H9 (cell line): ENCODE measurements at places on chromosomes 1 and 21. TPM values are rescaled to one million over a fixed set of nuclear protein-coding genes. Genes with fewer than 3 reads are reported as not detected.

AMY1C gene
- not detected in 2 replicates for total RNA-seq

NUCKS1 gene
- 414 and 427 TPM in 2 replicates for total RNA-seq

ZFP69 gene
- total RNA-seq, result 6.8 and 7.6 TPM in 2 replicates

PTTG1IP gene
- total RNA-seq, result 107 and 112 TPM in 2 replicates

TRIM45 gene
- total RNA-seq, result 10.3 and 11.7 TPM in 2 replicates

FCRL6 gene
- not detected in 2 replicates for total RNA-seq

- no peak overlapping the region for H3K27ac ChIP-seq
- H3K4me3 ChIP-seq, result no peak overlapping the region
- H3K36me3 ChIP-seq, result no peaks in the 10 kb centered on the region
- no peaks in the 10 kb centered on the region for H3K4me1 ChIP-seq
- no peak for DNase-seq
- H3K27me3 ChIP-seq, result no peaks in the 10 kb centered on the region
Observed at GRCh38 chr1:15866721-15867201, 19.3 kb downstream of the SPEN start.

DNA sequence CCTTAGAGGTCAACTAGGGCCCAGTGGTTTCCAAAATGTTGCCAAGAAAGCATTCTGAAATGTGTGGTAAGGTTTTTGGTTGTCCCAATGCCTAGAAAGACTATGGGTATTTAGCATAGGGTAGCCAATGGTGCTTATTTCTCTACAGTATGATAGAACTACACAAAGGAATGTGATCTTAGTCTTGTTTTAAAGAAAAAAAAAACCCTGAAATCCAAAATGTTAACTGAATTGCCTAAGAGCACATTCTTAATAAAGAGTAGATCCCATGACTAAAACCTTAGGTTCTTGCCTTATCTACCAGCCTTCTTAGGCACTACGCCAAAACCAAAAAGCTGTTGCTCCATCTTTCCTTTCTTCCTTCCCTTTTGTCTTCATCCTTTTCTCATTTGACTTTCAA lies 428.2 kb downstream of the MRPL39 start:
- H3K4me3 ChIP-seq, result no peak overlapping the region
- no peak for DNase-seq
- H3K27ac ChIP-seq, result no peak overlapping the region
- no peaks in the 10 kb centered on the region for H3K36me3 ChIP-seq
- H3K4me1 ChIP-seq, result no peaks in the 10 kb centered on the region; the same call in 1 of the 2 replicates

DNA sequence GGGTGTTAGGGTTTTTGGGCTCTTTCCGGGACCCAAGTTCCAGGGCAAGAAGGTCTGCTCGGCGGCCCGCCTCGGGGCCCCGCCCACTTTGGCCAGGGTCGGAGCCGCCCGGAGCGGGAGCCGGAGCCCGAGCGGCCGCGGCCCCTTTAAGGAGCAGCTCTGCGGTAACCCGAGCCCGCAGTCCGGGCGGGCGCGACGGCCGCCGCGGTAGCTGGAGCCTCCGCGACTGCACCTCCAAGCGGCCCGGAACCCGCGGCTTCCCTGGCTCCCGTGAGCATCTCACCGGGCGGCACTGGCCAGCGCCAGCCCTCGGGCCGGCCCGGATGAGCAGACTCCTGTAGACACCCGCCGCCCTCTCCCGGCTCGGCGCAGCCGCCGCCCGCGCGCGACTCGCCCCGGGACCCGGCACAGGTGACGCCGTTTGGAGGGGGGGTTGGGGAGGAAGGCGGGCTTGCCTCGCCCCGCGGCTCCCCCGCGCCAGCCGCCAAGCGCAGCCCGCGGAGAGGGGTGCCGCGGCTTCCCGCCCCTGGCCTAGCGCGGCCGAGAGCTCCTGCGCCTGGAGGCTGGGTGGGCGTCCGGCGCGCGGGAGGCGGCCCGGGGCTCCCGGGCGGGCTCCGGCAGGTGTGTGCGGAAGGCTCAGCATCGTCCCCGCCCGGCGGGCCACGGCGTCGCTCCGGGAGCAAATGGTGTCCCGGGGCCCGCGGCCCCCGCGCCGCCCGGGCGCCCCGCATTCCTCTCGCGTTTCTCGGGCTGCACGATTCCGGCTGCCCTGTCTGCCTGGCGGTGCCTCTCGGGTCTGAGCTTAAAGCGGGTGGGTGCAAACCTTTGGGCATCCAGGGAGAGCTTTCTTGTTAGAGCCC lies at the start of gene TLCD4:
TLCD4 (plus strand) TSS at position 149 of the 860 bp plus-strand sequence. CDS start 26,547 bp downstream, outside the sequence.
- H3K27ac ChIP-seq, result no peak within 1 kb of the TSS
- DNase-seq, result peak; percentile 79
- H3K36me3 ChIP-seq, result no peaks in the 10 kb centered on the region
- H3K27me3 ChIP-seq, result no peaks in the 10 kb centered on the region; the same call in 1 of the 2 replicates
- no peaks in the 10 kb centered on the region for H3K4me1 ChIP-seq

- no peak for DNase-seq
Observed at GRCh38 chr1:61056196-61056572, 26.2 kb upstream of the NFIA start.

- H3K4me3 ChIP-seq, result no peak overlapping the region
- DNase-seq, result no peak
Observed at GRCh38 chr1:38231941-38232340, 185.3 kb upstream of the POU3F1 start.

DNA sequence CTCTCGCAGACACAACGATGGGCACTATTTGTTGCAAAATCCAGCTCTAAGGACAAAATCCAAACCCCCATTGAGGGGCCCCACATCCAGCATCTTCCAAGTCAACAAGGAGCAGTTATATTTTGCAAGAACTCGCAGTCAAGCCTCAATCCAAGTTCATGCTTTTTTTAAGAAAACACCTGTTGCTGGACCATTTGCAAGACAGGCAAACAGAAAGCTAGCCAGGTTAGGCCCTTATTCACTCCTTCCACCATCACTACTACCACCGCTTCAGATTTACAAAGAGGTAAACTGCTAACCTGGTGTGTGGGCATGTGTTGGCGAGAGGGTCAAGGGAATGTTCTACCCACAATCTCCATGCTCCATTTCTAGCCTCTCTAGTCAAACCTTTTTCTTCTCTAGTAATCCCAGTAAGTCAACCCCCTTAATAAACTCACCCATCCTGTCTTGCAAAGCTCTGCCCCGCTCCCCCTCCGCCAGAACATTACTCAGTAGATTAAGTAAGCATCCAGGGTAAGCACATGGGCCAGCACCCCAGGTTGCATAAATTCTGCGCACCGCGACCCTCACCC lies 703 bp downstream of the ERI3 start:
- H3K27ac ChIP-seq, result no peak overlapping the region
- peaks cover 9% of the 10 kb centered on the region for H3K36me3 ChIP-seq
- peaks cover 2% of the 10 kb centered on the region; the same call in 1 of the 2 replicates for H3K4me1 ChIP-seq

DNA sequence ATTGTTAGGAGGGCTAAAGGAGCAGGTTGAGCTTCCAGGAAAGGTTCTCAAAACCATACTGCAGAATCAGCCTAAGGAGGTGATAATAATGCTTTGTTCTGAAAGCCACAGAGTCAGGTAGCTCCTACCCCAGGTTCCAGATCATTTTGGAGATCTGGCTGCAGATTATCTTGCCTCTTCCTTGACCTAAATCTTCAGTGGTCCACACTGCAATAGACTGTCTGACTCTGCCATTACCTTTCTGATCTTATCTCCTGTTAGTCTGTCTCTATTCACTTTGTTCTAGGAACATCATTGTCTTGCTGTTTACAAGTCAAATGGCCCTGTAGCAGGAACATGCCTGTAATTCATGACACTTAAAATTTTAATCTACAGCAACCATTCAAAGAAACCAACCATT lies 73.0 kb downstream of the HS2ST1 start:
- H3K36me3 ChIP-seq, result no peaks in the 10 kb centered on the region; the same call in 1 of the 2 replicates
- no peak overlapping the region for H3K4me3 ChIP-seq
- no peak for DNase-seq
- no peaks in the 10 kb centered on the region for H3K27me3 ChIP-seq

DNA sequence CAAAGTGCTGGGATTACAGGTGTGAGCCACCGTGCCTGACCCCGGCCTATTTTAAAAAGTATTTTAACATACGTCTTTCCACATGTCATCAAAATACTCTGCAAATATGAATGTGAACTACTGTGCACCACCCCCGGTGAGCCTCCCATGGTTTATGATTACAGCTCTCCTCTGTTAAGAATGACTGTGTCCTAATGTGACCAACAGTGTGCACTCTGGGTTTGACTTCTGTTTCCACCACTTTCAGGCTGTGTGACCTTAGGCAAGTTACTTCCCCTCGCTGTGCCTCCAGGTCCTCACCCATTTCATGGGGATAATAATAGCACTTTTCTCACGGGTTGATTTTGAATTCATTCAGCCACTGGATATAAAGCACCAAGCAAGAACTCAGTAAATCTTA lies 14.7 kb downstream of the AMPD2 start:
- H3K4me3 ChIP-seq, result no peak overlapping the region
- H3K27ac ChIP-seq, result no peak overlapping the region
- peaks cover 7% of the 10 kb centered on the region; the same call in 1 of the 2 replicates for H3K4me1 ChIP-seq
- DNase-seq, result peak; percentile 5
- peaks cover 15% of the 10 kb centered on the region for H3K36me3 ChIP-seq
- H3K27me3 ChIP-seq, result no peaks in the 10 kb centered on the region

- no peak for DNase-seq
- H3K27ac ChIP-seq, result no peak overlapping the region
- H3K4me3 ChIP-seq, result no peak overlapping the region
- H3K36me3 ChIP-seq, result peaks cover 20% of the 10 kb centered on the region
Observed at GRCh38 chr1:22064751-22065402, 12.4 kb downstream of the CDC42 start.

GRCh38 chr1:78586572-78586971 lies 33.7 kb upstream of the IFI44L start:
- H3K36me3 ChIP-seq, result no peaks in the 10 kb centered on the region
- no peak overlapping the region for H3K4me3 ChIP-seq
- H3K27me3 ChIP-seq, result no peaks in the 10 kb centered on the region
- no peak overlapping the region for H3K27ac ChIP-seq
- DNase-seq, result no peak

DNA sequence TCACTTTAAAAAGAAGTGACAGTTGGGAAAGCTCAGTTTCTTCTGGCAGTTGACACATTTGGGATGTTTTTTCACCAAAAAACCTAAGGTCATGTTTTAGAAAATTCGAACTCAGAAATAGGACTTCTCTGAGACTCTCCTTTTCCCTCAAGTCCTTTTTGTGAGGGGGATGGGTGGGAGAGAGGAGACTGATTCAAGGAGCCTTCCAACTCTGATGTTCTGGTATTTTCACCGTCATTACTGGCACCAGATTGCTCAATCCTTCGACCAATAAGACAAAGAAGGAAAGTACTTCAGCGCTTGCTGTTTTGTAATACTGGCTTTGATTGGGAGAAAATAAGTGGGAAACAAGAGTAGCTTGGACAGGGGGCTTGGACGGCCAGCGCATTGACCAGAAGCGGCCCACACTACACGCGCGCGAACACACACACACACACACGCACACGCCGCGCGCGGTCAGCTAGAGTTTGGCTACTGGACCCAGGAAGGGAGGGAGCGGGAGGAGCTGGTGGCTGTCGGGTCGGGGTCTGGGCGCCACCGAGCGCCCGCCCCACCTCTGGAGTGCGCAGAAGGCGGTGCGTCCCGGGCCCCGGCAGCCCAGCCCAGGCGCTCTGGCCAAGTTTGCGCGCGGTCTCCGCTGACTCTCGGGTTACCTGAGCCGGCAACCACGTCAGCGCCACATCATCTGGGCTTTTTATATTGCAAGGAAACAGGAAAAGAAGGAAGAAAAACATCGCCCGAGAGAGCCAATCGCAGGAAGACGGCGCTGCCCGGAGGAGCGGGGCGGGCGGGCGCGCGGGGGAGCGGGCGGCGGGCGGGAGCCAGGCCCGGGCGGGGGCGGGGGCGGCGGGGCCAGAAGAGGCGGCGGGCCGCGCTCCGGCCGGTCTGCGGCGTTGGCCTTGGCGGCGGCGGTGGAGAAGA lies at the start of gene KCNK1:
KCNK1 (plus strand) TSS at position 855 of the 921 bp plus-strand sequence; CDS start at position 921, 66 bp downstream.
- H3K4me3 ChIP-seq, result peak within 1 kb of the TSS; percentile 87
- peaks cover 3% of the 10 kb centered on the region; the same call in 1 of the 2 replicates for H3K27me3 ChIP-seq

- no peaks in the 10 kb centered on the region for H3K4me1 ChIP-seq
- H3K36me3 ChIP-seq, result no peaks in the 10 kb centered on the region
- H3K27ac ChIP-seq, result no peak overlapping the region
- H3K4me3 ChIP-seq, result no peak overlapping the region
- no peak for DNase-seq
Observed at GRCh38 chr21:39483917-39484316, 32.1 kb downstream of the SH3BGR start.

GRCh38 chr1:18009055-18009454 lies 98.5 kb upstream of the IGSF21 start:
- no peaks in the 10 kb centered on the region for H3K27me3 ChIP-seq
- H3K36me3 ChIP-seq, result no peaks in the 10 kb centered on the region
- DNase-seq, result peak; percentile 46
- no peak overlapping the region; the same call in 2 of the 3 replicates for H3K4me3 ChIP-seq
- H3K4me1 ChIP-seq, result peaks cover 2% of the 10 kb centered on the region; the same call in 1 of the 2 replicates

- H3K36me3 ChIP-seq, result no peaks in the 10 kb centered on the region
- no peak overlapping the region for H3K27ac ChIP-seq
- H3K27me3 ChIP-seq, result no peaks in the 10 kb centered on the region
- no peak overlapping the region for H3K4me3 ChIP-seq
- H3K4me1 ChIP-seq, result no peaks in the 10 kb centered on the region
Observed at GRCh38 chr1:30572192-30572591, 151.2 kb downstream of the MATN1 start.

- H3K36me3 ChIP-seq, result peaks cover 7% of the 10 kb centered on the region; the same call in 2 of the 3 replicates
- H3K27ac ChIP-seq, result peak overlapping the region; percentile 51
- H3K4me3 ChIP-seq, result no peak overlapping the region
- DNase-seq, result no peak
- H3K4me1 ChIP-seq, result peaks cover 15% of the 10 kb centered on the region; the same call in 1 of the 2 replicates
Observed at GRCh38 chr1:27430903-27431600, 38.6 kb downstream of the GPR3 start.

GRCh38 chr1:175167861-175168260 lies 24.7 kb downstream of the KIAA0040 start:
- no peaks in the 10 kb centered on the region for H3K27me3 ChIP-seq
- DNase-seq, result no peak
- H3K4me3 ChIP-seq, result no peak overlapping the region
- no peaks in the 10 kb centered on the region for H3K4me1 ChIP-seq

DNA sequence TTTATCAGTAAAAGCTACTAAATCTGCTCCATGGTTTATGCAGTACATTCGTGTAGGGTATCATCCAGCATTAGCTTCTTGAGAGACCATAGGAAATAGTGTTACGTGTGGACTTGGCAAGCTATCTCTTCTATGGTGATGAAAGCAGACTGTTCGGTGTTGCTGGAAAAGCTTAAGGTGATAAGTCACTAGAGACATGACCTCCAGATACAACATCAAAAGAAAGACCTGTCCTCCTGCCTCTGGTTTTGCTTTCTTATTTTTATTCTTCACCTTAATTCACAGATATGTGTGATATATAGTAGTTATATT lies 53.5 kb upstream of the S1PR1 start:
- no peak overlapping the region for H3K4me3 ChIP-seq
- H3K27me3 ChIP-seq, result no peaks in the 10 kb centered on the region
- no peak for DNase-seq
- no peaks in the 10 kb centered on the region for H3K36me3 ChIP-seq
- H3K4me1 ChIP-seq, result no peaks in the 10 kb centered on the region

DNA sequence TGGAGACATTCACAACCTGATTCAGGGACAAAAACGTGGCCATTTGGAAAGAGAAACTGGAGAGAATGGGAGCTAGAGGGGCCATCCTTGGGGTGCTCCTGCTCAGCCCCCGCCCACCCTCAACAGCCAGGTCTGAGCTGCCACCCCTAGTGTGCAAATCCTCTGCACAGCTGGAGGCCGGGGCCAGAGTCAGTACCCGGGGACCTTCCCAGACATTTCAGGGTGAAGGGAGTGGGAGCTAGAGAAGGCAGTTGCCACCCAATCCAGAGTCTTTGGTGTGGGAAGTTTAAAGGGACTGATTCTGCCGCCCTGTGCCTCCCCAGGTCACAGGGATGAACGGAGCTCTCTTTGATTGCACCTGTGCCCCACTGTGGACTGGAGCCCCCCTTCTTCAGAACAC lies 397.4 kb downstream of the MATN1 start:
- no peaks in the 10 kb centered on the region for H3K27me3 ChIP-seq
- H3K4me1 ChIP-seq, result no peaks in the 10 kb centered on the region
- H3K27ac ChIP-seq, result no peak overlapping the region
- no peaks in the 10 kb centered on the region for H3K36me3 ChIP-seq
- no peak for DNase-seq
